ENCODE measurements at places on chromosomes 4 and X.

DNA sequence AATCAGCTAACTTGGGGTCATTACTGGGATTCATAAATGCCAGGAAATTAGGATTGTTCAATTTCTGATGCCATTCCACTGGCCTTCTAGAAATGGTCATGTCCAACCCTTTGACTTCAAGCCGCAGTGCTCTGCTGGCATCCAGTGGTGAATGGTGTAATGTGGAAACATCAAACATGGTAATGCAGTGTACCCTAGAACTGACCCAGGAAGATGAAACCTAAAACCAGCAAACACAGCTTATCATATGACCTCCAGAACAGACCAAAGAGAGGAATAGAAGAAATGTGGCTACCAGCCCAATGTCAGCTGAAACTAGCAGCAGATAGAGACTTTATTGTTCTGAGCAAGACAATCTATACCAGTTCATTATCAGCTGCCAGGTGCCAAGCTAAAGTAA lies 13.8 kb downstream of the CXCL13 start:
- no peak for DNase-seq

GRCh38 chrX:55815546-55815945 lies 98.0 kb downstream of the RRAGB start:
- no peak for DNase-seq

- no peak for DNase-seq
Observed at GRCh38 chrX:23493941-23494374, 159.3 kb downstream of the PTCHD1 start.

DNA sequence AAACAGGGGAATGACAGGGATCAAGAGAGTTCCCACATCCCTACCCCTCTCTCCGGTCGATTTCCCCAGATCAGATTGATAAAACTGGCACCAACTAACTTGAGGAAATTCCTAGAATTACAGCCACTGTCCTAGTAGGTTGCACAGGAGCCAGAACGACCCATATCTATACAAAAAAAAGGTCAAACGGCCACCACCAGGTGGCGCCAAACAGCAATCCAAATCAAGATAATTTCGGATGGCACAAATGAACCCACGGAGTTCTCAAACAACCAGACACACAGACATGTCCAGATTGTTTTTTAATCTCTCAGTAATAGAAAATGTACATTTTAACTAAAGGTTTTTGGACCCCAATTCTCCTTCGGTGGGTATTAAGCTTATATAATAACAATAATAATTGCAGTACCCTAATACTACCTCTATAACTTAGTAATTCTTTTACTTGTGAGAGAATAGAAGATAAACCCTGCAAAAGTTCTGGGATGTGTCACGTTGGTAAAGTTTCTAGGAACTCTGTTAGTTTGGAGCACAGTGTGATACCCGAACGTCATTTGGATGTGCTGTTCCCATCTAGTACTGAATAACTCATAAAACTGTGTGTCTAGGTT lies 212.6 kb downstream of the SPOCK3 start:
- peak; percentile 56 for DNase-seq

- DNase-seq: no peak
Observed at GRCh38 chrX:153411988-153412574, 809 bp downstream of the ZFP92 start.

DNA sequence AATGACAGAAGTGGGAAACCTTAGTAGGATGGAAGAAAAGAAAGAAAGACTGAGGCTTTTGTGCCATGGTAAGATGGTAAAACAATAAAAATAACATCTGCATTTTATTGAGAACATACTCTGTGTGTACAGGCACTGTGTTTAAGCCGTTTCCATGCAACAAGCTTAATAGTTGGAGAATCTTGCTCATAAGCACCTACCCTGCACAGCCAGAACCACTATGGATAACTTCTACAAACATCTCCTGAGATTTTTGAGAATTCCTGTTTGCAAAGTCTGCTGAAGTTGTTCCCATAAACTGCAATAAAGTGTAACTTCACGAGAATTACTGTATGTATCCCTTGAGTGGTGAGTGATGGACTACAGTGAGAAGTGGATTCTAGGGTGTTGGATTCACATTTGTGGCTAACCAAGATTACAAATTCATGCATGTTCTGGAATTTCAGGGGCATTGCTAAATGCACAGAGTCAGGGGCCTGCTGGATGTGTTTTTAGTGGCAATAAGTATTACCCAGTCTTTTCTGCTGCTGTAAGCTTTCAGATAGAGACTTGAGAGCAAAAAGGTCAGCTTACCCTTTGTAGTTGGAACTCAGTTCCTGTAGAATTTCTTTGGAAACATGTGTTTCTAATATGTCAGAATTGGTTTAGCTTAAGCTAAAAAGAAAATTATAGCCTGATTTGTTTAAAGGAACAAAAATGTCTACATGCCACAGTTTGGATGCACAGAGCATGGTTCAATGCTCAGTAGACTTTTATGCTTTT lies 132.5 kb downstream of the AFF1 start:
- DNase-seq: no peak

- no peak for DNase-seq
Observed at GRCh38 chr4:15563871-15564270, 91.3 kb downstream of the FBXL5 start.

DNA sequence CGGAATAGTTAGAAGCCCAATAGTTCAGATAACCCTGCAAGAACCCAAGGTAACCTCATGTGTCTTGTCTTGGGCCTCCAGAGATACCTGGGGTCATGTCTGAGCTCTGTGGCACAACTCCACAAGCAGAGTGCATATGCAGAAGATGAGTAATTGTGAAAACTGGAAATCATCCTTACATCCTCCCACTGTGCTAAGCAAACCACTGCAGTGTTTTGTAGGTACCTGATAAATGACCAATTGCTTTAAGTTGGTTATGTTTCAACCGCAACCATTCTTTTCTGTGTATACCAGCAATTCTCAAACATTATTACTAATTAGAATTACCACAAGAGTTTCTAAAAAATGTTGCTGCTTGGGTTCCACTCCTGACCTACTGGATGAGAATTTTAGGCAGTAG lies 73.2 kb downstream of the CBLL2 start:
- DNase-seq: no peak

DNA sequence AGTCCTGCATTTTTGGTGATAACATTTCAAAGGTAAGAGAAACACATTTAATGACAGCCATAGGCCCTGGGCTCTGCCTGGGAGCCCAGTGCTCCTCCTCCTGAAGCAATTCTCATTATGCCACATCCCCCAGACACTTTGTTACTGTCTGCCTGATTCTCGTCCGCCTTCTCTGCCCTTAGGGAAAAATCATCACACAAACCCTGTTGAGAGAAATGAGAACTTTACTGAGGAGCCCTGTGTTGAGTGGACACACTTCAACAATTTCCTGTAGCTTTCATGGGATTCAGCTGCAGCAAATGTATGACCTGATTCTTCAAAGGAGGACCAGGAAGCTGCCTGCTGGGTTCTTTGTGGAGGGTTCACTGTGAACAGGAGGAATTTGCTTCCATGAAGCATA lies 566.5 kb upstream of the FRG1 start:
- no peak for DNase-seq

DNA sequence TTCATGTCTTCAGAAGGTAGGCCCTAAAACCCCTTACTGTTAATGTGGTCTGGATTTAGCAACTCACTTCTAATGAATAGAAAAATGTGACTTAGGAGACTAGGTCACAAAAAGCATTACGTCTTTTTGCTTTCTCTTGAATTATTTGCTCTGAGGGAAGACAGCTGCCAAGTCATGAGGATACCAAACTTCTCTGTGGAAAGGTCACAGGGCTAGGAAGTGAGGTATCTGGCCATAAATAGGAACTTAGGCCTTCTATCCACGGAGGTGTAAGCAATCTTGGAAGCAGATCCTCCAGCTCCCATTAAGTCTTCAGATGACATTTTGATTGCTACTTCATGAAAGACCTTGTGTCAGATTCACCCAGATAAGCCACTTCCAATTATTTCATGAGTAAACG lies 120.6 kb downstream of the JADE1 start:
- DNase-seq: no peak

- no peak for DNase-seq
Observed at GRCh38 chr4:7398104-7398423, 36.7 kb downstream of the PSAPL1 start.

GRCh38 chr4:86380181-86380724 lies 20.4 kb upstream of the MAPK10 start:
- no peak for DNase-seq

DNA sequence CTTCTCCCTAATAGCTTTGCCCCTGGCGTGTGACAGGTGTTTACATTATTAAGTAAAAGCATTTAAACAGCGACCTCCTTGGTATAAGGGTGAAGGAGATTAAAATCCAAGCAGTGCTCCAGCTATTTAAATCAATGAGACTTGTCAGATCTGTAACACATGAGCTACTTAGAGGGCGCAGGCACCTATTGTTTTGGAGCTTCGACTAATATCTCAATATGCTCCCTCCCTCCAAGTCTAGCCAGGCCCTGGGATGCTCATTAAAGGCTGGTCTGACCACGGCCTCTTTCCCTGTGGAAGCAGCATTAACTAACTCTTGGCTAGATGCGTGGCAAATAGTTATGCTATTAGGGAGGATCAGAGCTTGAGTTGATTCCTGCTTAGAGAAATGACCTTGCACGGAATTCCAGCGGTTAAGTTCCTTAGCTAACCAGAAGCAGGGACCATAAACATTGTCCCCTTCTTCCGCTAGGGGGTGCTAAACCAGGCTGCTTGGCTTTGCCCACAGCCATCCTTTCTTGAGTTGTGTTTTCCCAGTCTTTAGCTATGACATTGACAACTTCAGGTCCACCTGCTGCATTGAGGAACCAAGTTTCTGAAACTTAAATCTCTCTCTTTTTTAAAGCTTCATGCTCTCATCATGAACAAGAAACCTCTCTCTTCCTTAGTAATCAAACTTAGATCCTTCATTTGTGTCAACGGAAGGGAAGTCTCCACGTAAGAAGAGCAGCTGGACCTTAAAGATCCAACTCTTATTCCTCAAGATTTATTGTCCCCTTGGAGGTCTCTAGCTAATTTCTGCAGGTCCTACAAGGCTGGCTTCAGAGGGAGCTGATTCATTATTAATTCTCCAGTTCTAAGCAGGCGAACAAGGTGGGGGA lies 80.7 kb upstream of the IGFBP7 start:
- no peak for DNase-seq

DNA sequence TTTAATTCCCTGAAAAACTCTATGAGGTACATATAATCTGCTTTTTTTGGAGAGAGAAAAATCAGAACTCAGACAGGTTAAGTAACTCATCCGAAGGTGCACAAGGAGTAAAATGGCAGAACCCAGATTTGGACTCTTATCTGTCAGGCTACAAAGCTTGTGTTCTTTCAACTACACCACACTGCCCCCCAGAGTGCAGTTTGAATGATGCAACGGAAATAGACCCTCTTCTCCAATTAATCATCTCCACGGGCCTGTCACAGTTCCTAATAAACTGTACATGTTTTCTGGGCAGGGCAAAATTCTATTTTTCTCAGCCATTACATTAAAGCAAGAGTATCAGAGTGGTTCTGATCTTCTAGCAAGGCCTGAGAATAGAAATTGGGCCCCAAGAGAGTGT lies 35.3 kb upstream of the DCX start:
- DNase-seq: no peak

DNA sequence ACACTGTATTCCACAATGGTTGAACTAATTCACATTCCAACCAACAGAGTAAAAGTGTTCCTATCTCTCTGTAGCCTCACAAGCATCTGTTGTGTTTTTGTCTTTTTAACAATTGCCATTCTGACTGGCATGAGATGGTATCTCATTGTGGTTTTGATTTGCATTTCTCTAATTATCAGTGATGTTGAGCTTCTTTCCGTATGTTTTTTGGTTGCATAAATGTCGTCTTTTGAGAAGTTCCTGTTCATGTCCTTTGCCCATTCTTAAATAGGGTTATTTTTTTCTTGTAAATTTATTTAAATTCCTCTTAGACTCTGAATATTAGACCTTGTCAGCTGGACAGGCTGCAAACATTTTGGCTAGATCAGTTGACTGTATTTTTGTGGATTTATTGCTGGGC lies 78.2 kb downstream of the VSIG4 start:
- no peak for DNase-seq

GRCh38 chrX:96909291-96909690 lies 25.6 kb downstream of the RPA4 start:
- DNase-seq: no peak

GRCh38 chr4:43234626-43235415 lies 342.3 kb downstream of the GRXCR1 start:
- no peak for DNase-seq

GRCh38 chr4:78018271-78019049 lies 38.7 kb upstream of the FRAS1 start:
- DNase-seq: no peak

DNA sequence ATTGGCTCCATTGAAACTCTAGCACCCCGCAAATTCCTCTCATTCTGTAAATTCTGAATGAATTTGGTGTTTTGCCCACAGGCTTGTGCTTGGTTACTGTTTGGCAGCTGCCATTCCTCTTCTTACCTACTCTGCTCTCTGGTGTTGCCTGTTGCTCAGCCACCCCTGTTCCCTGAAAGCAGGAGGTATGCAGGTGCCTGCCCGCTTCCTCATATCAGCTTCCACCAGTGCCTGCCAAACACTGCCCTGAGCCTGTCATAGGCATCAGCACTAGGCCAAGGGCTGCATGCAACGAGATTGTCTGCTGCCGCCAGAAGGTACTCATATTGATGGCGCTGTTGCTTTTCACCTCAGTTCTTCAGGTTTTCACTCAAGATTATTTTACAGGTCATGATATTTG lies 978.1 kb downstream of the C4orf33 start:
- no peak for DNase-seq

DNA sequence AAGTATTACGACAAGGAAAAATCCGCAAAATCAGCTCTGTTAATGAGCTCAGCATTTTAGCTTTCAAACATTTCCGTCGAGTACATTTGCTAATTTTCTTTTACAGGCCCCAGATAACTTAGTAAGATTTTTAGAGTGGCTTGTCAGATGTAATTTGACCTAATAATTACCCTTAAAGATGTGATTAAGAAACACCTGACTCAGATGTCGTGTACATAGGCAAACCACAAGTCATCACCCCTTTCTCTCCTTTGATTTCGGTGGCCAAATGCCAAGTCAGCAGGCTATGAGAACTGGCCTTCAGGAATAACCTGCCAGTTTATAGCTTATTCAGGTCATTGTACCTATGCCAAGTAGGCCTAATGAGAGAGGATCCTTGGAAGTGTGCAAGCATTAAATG lies 369.6 kb downstream of the PCDH7 start:
- DNase-seq: no peak

DNA sequence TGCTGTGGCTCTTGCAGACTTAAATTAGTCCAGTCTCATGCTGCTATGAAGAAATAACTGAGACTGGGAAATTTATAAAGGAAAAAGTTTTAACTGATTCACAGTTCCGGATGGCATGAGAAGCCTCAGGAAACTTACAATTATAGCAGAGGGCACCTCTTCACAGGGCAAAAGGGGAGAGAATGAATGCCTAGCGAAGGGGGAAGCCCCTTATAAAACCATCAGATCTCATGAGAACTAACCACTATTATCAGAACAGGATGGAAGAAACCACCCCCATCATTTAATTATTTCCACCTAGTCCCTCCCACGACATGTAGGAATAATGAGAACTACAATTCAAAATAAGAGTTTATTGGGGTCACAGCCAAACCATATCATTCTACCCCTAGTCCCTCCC lies 91.4 kb downstream of the GPR174 start:
- DNase-seq: no peak

GRCh38 chr4:182700362-182701160 lies 216.6 kb downstream of the DCTD start:
- DNase-seq: no peak

All from CD4-positive, alpha-beta T cell treated with Interleukin-6 for 4 hours (primary cell).